ENCODE measurements at places on chromosomes 1 and 21.

GRCh38 chr1:10525208-10525607 is 50.5 kb downstream of the PEX14 start:
- peak; percentile 41 for DNase-seq

GRCh38 chr21:40997831-40998230 is 150.9 kb upstream of the DSCAM start:
- DNase-seq, result no peak

GRCh38 chr1:172885411-172885810 is 165.3 kb downstream of the TNFSF18 start:
- DNase-seq, result no peak

DNA sequence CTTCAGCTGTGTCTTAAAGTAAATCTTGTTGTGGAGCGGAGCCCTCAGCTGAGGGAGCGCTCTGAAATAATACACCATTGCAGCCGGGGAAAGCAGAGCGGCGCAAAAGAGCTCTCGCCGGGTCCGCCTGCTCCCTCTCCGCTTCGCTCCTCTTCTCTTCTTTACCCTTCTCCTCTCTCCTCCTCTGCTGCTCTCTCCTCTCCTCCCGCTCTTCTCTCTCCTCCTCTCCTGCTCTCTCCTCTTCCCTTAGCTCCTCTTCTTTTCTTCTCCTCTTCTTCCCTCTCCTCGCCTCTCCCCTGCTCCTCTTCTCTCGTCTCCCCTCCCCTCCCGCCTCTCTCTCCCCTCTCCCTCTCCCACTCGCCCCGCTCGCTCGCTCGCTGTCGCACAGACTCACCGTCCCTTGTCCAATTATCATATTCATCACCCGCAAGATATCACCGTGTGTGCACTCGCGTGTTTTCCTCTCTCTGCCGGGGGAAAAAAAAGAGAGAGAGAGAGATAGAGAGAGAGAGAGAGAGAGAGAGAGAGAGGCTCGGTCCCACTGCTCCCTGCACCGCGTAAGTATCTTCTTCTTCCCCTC is at the start of gene PROX1:
Gene PROX1, plus strand, starts transcription at position 47 of the 580 bp plus-strand sequence. CDS start 8,563 bp downstream, outside the sequence.
- no peak for DNase-seq

GRCh38 chr1:240650877-240651276 is 38.9 kb upstream of the GREM2 start:
- DNase-seq, result no peak

- DNase-seq, result no peak
These were observed 13.6 kb downstream of the MYOCOS start for GRCh38 chr1:171635661-171636060.

DNA sequence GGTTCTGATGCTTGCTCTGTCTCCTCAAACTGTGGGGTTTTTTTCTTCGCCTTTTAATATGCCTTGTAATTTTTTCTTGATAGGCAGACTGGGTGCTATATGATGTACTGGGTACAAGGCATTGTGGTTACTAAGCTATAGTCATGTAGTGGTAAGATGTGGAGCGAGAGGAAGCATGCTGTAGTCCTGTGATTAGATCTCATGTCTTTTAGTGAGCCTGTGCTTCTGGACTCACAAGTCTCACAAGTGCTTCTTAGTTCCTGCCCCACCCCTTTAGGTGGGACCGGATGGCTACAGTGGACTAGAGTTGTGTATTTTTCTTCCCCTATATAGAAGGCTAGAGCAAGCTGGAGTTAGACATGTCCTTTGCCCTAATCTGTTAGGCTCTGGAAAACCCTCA is 178.7 kb downstream of the DNM3 start:
- DNase-seq, result no peak

- peak; percentile 74 for DNase-seq
These were observed 10.7 kb downstream of the FMOD start for GRCh38 chr1:203340112-203340790.

GRCh38 chr1:61368876-61369275 is 286.5 kb downstream of the NFIA start:
- DNase-seq, result no peak

- DNase-seq, result no peak
These were observed 602 bp upstream of the UFC1 start for GRCh38 chr1:161153176-161153575.

- DNase-seq, result no peak
These were observed 8.7 kb downstream of the CSF1 start for GRCh38 chr1:109919303-109919702.

DNA sequence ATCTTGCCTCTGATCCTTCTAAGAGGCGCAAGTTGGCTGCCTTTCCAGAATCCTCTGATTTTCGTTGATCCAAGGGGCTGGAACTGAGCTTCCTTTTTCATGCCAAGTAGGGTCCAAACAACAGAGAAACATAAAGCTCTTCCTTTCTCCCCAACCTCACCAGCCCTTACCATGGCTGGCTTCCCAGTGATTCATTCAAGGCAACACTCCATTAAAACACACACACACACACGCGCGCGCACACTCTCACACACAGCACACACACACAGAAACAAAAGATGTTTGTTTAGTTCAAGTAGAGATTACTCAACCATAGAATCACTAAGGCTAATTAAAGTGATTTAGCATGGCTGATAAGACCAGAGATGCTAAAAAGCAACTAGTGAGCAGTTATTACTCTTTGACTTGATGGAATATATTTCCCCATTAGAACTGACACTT is 13.0 kb upstream of the GUCA2A start:
- DNase-seq, result no peak

Data from CD4-positive, alpha-beta T cell treated with Interleukin-4 for 4 hours (primary cell).